ENCODE measurements at places on chromosomes 1 and 21.

DNA sequence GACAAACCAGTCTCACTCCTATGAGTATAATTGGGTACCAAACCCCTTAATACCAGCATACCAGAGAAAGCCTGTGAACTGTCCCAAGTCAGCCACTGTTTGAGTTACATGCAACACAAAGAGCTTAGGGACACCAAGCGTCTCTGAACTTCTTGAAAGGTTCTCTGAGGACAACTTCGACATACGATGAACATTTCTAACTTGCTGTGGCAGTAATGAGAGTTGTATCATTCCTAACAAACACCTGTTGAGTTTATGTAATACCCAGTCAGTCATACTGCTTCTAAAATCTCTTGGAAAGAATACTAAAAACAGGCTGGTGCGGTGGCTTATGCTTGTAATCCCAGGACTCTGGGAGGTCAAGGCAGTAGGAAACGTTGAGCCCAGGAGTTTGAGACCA lies 18.4 kb downstream of the CCT8 start:
- DNase-seq, result no peak

- no peak for DNase-seq
Measured at GRCh38 chr1:31875636-31876236, 59.9 kb upstream of the SPOCD1 start.

GRCh38 chr1:203440771-203441170 lies 34.8 kb upstream of the PRELP start:
- DNase-seq, result no peak

DNA sequence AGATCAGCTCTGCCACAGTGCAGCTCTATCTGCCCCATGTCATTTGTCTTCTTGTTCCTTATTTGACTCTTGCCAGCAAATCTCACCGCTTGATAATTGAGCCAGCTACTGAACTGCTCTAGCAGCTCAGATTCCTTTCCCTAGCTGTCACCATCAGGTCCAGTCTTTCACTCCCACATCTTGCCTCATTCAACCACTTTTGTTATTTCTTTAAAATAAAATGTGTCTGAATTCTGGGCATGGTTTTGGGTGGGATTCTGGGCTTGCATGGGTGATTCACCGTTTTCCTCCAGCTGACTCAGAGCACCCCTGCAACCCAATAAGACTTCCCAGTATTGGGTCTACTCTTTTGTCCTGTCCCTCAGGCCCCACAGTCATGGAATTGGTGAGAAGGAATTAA lies 215.7 kb downstream of the DSCAM start:
- DNase-seq, result no peak

DNA sequence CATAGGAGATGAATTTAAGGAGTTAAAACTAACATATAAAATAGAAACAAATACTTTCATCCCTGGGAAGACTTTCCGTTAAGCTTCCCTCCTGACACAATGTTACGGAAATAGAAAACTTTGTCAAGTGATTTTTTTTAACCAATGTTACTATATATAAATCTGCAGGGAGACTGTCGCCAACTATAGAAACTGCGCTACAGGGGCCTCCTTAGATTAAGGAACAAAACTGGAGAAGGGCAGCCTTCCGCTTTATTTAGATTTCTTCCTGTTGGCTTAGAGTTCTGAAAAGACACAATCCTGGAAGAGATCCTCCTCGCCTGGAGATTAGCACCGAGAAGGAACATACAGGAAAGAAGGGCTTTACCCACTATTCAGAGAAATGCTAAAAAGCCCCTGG lies 1.5 kb downstream of the MGST3 start:
- no peak for DNase-seq

DNA sequence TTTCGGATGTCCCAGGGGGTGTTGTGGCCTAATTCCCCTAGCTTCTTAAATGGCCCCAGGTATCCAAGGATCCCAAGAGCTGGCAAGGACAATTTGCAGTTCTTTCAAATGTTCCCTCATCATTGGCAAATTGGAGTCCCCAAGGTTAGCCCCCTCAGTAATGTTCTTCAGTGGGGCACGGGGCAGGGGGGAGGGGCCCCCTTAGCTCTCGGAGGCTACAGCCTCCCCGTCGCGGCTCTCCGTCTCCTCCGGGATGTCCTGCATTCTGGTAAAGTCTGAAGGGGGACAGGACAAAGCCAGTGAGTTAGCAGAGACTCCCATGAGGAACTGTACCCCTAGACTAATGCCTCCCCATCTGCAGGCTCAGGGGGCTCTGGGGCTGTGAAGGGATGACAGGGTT lies 6.3 kb downstream of the RXFP4 start:
- DNase-seq, result no peak

DNA sequence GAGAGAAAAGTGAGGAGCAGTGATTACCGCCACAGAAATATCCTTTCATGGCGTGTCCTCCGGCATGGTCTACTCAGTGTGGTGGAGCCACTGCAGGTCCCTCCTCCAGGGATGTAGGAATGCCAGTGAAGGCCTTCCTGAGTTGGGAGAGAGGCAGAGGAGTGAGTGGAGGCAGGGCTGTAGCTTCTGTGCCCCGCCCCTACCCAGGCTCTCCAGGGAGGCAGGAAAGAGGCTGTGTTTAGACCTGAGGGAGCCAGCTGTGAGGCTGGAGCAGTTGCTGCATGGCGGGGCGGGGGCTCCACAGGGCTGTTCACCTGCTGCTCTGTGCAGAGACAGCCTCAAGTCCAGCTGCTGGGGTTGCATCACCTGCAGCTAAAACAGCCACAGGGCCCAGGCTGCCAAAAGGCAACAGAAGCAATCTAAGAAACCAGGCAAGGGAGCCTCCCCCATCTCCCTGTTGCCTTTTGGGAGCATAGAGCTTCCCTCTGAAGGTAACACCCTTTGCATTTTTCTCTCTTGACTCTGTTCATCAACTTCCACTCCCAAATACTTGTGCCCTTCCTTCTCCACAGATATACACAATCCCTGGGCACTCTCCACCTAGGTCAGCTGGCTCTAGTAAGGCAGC lies 801 bp upstream of the ANXA9 start:
- DNase-seq, result no peak

DNA sequence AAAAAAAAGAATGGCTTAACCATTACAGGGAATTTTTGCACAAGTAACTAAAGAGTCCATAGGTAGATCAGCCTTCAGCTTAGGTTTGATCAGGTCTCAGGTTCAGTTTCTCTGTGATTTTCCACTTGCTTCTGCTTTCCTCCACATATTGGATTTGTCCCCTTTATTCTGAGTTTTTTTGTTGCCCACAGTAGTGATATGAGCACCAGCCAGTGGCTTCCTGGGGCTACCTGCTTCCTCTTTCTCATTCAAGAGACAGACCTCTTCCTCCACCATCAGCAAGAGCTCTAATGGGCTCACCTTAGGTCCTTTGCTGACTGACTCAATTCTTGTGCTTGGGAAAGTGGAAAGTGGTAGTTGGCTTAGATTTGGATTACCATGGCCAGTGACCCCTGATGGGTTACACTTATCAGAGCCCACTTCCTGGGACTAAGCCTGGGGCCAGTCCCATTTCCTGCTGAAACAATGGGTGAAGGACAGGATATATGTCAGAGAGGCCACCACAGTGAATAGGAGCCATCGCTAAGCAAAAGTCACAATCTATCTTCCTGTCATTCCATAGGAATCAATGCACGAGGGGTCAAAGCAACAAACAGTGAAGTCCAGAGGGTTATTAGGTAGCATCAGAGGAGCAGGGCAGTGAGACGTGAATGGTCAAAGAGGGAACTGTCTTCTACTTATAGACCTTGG lies 12.8 kb upstream of the PLA2G2E start:
- no peak for DNase-seq

DNA sequence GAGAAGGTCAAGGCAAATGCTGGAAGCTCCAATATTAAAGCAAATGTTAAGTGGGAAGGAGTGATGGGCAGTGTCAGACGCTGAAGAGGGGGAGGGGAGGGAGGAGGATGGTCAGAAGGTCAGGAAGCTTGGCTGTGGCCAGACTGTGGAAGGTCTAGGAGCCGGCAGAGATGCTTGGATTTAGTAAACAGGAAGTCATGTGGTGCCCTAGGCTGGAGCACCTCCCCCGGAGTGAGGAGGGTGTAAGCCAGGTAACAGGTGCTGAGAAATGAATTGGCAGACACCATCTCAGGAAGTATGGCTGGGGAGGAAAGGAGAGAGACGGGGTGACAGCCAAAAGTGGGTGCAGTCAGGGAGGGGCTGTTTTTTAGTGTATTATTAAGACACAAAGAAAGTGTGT lies 17.7 kb downstream of the CSMD2 start:
- DNase-seq, result no peak

DNA sequence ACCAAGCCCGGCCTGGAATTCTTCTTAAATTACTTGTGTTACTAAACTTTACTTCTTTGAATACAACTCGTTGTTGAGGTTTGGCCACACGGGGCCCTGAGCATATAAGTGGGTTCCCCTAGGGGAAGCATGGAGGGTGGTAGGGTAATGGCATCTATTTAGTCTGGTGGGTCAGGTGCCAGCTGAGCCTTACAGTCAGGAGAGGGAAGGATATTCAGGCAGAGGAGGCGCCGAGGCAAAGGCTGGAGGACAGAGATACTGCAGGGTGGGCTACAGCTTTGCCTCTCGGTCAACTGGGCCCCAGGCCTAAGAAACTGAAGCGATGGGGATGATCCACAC lies 424 bp upstream of the NECAP2 start:
- no peak for DNase-seq

DNA sequence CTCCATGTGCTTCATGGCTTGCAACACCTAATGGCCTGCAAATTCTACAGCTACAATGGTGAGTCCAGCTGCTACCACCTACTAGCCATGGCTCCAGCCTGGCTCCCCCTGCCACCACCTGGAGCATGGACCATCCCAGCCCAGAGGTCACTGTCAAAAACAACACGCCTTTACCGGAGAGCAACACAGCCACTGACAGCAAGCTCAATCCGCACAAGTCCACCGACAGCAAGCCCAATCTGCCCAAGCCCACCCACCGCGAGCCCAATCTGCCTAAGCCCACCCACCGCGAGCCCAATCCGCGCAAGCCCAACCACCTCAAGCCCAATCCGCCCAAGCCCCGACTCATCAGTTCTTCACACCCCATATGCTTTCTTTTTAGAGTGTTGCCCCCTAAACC lies 128.2 kb downstream of the KIF26B start:
- no peak for DNase-seq

- no peak for DNase-seq
Measured at GRCh38 chr1:8680664-8681650, 136.5 kb downstream of the RERE start.

DNA sequence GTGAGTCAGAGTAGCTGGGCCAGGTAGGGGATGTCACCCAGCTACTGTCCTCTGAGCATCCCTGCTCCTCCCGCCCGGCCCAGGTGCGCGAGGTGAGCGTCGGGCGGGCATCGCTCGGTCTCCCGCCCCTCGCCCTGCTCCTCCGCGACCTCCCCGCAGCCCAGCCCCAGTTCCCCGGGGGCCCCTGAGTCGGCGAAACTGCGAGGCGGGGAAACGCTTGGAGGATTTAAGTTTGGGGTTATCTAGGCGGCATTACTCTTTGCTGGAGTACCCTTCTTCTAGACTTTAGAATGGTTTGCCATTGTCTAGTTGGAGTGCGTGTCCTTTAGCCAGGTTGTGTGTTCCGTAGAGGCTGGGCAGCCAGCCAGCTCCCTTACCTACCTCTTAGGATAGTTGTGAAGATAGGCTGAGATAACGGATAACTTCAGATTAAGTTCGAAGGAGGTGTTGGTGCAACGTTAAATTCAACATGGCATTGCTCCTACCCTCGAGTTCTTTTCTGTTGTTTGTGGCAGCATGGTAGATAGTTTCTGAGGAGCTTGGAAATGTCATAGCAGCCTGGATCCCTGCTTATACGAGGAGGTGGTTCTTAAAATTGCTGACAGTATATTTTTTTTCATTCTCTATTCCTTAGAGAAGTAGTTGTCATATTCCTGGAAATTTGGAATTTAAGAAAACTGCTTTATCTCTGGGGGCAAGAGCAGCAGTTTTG lies 697 bp downstream of the AGO3 start:
- no peak for DNase-seq

- no peak for DNase-seq
Measured at GRCh38 chr1:54971317-54971791, 9.1 kb upstream of the TMEM61 start.

GRCh38 chr1:52139817-52140540 lies 1.9 kb upstream of the ZFYVE9 start:
- no peak for DNase-seq

- no peak for DNase-seq
Measured at GRCh38 chr1:191804311-191804710, 354.0 kb upstream of the RGS18 start.

GRCh38 chr1:44777969-44778635 lies 2.8 kb downstream of the RPS8 start:
- no peak for DNase-seq

DNA sequence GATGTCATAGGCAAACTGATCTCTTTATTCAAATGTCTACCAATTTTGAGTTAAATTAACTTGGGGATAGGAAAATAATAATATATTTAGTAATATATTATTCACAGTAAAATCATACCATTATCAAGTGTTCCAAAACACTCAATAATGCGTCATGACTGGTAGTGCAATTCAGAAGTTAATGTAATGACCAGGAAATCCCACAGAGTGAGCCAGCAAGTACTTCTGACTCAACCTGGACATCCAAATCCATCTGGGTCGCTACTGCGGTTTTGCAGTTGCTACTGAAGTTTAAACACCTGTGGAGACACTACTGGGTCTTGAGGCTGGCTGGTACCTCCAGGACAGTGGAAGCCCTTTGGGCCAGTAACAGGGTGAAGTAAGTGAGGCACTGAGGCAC lies 44.8 kb downstream of the DPYD start:
- no peak for DNase-seq

DNA sequence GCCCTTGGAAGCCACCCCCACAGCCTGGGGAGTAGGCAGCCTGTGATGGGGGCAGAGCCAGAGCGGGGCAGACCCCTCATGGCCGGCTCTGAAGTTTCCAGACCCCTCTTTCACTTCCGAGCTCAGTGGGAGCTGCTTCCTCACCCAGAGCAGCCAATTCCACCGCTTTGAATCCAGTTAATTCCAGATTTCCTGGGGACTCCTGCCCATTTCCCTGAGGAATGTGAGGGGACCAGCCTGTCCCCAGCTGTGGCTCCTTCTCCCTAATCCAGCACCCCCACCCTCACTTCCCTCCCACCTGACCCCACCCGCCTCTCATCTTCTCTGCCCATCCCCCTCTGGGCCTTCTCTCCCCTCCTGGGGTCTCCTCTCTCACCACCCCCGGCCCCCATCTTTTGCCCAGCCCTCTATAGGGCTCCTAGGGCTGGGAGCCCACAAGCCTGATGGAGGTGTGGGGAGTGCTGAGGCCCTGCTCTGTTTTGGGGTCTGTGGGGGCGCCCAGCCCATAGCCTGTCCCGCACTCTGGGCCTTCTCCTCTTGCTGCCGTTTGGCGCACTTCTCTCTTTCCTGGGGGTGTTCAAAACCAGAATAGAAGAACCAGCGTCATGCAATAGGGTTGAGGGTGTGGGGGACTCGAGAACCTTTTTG lies 26.2 kb upstream of the TNFRSF1B start:
- DNase-seq, result no peak

- DNase-seq, result no peak
Measured at GRCh38 chr1:15083578-15083977, 70.0 kb upstream of the TMEM51 start.

DNA sequence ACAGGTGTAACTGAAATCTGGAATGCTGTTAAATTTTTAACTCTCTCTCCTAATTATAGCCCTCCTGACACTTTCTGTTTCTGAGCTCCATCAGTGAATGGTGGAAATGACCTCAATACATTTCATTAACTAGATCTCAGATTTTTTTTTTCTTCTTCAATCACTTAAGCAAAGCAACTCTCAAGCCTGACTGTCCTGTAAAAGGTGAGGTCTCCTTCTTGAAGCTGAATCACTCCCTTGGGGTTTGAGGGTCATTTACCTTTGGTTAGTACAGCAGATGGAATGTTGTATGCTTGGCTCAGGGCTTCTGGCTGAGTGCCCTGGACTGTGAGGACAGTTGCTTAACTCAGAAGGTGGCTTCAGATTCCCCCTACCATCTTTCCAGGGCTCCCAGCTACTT lies 518.7 kb downstream of the PTPRC start:
- DNase-seq, result no peak

Measured in T follicular helper cell (primary cell).